ENCODE measurements at places on chromosomes 13 and 19.

DNA sequence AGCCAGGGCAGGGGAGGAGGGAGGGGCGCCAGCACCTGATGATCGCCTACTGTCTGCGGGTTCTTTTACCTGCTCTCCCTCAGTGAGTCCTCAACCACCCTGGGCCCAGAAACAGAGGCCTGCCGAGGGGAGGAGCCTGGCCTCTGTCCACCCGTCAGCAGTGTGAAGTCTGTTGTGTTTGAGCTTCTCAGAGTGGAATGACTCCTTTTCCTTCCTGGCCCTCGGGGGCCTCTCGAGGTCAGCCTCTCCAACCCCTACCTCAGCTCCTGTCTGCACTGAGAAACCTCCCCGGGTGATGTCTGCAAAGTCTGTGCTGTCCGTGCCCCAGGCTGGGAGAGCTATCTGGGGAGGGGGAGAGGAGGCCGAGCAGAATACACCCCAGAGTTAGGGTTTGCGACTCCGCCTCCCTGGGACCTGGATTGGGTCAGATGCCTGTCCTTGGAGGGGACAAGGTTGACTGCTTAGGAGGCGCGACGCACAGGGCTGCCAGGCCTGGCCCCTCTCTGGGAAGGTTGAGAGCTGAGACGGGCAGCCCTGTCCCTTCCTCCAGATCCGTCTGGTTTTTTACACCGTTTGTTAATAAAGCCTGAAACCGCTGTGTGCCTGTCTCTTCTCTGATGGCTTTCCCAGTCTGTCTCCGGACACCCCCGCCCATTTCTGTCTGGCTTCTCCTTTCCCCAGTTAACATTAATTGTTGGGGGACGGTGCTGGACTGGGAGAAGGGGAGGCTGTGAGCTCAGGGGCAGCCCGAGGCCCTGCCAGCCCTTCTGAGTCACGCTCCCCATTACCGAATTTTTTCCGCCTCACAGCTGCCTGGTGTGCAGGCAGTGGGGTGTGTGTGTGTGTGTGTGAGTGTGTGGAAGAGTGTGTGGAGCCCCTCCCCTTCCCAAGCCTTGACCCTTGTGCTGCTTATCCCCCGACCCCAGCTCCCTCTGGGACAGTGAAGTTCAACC is 989 bp upstream of the SSC5D start:
- DNase-seq = peak; percentile 90

DNA sequence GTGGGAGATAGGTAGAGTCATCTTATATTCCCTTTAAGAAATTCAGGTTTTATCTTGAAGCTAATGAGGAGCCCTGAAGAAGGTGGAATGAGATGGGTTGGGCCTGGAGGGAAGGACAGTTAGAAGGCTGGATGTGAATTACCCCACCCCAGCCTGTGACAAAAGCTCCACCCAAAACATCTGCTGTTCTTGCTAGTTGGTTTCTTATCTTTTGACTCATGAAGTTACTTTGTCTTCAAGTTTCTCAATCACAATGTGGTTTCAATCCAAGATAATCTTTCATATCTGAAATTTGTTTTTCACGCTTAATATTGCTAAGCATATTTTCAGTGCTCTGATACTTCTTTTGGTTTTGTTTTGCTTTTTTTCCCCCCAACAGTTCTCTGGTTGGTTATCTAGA is 38.3 kb upstream of the HMGB1 start:
- no peak for DNase-seq

DNA sequence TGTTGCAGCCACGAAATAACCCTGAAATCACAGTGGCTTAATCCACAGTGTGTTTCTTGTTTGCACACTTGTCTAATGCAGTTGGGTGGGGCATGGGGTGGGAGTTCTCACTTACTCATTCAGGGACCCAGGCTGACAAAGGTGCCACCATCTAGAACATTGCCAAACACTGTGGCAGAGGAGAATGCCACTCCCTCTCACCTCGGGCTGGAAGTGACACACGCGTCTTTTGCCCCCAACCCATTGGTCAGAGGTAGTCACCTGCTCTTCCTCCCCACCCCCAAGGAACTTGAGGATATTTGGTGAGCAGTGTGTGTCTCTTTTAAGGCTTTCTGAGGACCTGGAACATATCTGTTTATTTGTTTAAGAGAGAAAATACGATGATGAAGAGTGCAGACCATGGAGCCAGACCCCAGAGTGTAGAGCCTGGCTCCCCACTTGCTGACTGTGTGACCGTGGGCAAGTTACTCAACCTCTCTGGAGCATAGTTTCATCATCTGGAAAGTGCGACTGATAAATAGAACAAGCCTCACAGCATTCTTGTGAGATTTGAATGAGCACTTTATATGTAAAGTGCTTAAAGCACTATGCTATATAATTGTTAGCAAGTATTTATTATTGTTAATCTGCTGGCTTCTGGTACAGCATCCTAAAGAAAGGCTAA is 17.4 kb downstream of the GPR183 start:
- no peak for DNase-seq

GRCh38 chr13:95656386-95657015 is 12.0 kb upstream of the DZIP1 start:
- DNase-seq = no peak

DNA sequence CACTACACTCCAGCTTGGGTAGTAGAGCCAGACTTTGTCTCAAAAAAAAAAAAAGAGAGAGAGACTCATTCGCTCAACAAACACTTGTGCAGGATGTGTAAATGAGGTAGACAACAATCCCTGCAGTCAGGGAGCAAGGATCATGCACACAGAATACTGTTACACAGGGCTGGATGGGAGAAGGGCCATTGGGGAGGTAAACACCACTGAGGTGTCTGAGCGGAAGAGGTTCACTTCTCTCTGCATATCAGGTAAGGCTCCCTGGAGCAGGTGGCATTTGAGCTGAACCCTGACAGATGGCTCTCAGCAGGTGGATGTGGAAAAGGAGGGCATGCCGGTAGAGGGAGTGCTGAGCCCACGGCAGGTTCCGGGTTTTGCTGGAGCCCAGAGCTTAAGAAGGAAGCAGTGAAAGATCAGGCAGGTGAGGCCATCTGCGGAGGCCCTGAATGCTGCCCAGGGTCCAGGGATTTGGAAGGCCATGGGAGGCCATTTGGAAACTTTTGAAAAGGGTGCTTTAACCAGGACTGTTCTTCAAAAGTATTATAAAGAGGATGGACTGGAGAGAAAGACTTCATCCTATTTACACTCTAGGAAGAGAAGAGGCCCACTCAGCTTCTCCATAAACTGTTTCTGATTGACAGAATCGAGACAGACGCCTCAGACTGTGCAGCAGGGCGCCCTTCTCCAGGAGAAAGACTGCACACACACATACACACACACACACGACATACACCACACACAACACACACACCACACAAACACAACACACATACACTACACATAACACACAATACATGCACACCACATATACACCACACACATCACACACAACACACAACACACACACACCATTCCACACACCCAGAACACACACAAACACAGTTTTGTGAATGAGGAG is 199.4 kb downstream of the USP12 start:
- DNase-seq = no peak

DNA sequence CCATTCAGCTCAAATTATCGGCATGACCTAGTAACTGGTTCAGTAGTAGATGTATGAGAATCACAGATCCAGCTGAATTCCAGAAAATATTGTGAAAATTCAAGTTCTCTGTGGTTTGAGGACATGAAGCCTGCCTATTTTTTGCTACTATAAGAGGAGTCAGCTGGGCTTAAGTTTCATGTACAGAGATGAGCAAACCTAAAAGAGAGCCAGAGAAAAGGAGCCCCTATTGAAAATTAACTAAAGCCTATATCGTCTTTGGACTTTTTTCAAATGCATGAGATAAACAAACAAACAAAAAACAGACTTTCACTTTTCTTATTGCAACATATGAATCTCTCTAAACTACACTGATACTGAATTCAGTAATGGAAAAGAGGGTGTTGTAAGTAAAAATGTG is 106.8 kb upstream of the SPRY2 start:
- DNase-seq = no peak

DNA sequence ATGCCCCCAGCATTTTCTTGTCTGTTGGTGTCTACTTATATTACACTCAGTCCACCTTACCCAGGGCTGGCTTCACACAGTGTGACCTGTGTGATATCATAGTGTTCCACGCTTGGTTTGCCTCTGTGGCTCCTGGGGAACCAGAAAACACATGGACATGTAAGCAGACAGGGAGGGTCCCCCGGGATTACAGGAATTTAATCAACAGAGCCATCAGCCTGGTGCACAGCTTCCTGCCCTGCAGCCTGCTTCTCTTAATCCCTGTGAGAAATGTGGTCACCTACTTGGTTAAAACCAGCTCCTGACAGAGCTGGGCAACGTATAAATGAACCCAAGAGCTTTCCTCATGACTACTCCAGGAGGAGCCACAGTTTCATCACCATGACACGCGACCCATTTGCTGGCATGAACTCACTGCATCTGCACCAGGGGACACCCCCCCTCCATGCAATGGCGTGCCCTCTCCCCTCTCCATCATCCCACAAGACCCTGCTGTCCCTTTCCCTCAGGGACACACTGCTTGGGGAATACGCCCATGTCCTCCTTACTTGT is 152.1 kb downstream of the UQCRFS1 start:
- no peak for DNase-seq

GRCh38 chr13:46181840-46182490 is at the start of gene LCP1:
Gene LCP1, minus strand, starts transcription at chr13:46182177. Its CDS starts 22,515 bp downstream, at chr13:46159662.
- no peak for DNase-seq

- DNase-seq = no peak
Observed at GRCh38 chr19:664913-665443, 2.0 kb upstream of the RNF126 start.

DNA sequence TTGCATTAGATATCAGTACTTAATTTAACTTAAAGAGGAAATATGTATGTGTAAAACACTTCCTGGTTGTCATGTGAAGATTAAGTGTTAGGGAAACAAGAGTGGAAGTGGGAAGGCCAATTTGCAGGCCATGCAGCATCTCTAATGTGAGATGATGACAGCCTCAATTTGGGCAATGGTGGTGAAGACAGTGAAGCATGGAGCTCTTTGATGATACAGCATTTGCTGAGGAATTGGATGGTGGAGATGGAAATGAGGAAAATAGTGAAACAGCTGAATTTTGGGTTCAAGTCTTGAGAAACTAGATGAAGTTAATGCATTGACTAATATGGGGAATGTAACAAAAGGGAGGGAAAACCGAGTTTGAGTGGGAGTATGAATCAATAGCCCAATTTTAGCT is 231.7 kb upstream of the MIR17HG start:
- DNase-seq = no peak

GRCh38 chr19:1699386-1699785 is 47.0 kb upstream of the TCF3 start:
- DNase-seq = no peak

DNA sequence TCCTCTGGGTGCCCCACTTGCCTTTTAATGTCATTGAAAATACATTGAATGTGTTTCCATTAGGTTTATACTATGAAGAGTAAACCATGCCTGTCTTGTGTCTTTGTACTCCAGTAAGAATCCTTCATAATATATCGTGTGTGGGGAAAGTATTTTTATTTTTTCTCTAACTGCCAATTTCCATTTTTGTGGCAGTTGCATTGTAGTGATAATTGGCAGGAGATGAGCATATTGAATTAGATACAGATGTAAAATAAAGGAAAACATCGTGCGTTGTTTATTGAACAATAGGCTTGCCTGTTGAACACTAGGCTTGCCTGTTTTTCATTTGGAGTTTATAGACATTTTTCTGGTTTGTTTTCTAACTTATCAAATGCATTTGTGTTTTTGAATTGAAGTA is 218.8 kb downstream of the NBEA start:
- DNase-seq = no peak

DNA sequence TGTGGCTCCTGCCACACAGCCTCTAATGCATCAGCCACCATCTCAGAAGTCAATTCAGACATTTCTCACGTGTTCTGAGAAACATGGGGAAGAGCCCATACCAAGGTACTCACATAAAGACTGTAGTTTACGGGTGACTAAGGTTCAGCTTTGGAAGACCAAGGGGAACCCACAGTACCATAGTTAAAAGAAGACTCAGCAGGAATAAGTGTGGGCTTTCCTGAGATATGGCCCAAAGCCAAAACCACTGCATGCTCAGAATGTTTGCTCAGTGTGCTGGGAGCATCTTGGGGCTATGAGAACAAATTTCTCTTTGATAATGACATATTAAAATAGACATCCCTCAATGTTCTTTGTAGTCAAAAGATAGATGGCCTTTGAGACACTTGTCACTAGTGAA is 283.8 kb downstream of the DCT start:
- no peak for DNase-seq
